ENCODE measurements at places on chromosomes 5 and 9. TPM values are rescaled to one million over a fixed set of nuclear protein-coding genes. Genes with fewer than 3 reads are reported as not detected.

The SPATA31D4 gene
- total RNA-seq = not detected

The PNPLA7 gene
- total RNA-seq = 1.6 TPM

The TCF7 gene
- total RNA-seq = 10.0 TPM

The ORM2 gene
- total RNA-seq = not detected

The GFI1B gene
- total RNA-seq = not detected

The TTC23L gene
- total RNA-seq = not detected

The POLR3G gene
- 18.6 TPM for total RNA-seq

The HTR4 gene
- not detected for total RNA-seq

The PRR7 gene
- total RNA-seq = 13.0 TPM

The SPINK1 gene
- not detected for total RNA-seq

The WDR31 gene
- 2.1 TPM for total RNA-seq

The PCDHB13 gene
- total RNA-seq = not detected

The COL15A1 gene
- not detected for total RNA-seq

The IRX4 gene
- not detected for total RNA-seq

The SPATA31A3 gene
- total RNA-seq = not detected

The NR2F1-AS1 gene
- not detected for total RNA-seq

The ARID3C gene
- 0.21 TPM for total RNA-seq

The AFAP1L1 gene
- not detected for total RNA-seq

The CLIC3 gene
- not detected for total RNA-seq

The PCDHGA9 gene
- 0.23 TPM for total RNA-seq

The OXCT1 gene
- 123 TPM for total RNA-seq

The GALNT12 gene
- total RNA-seq = 2.3 TPM

The TMEM171 gene
- total RNA-seq = not detected

The MCIDAS gene
- not detected for total RNA-seq

The F2R gene
- 3.3 TPM for total RNA-seq

The REEP2 gene
- total RNA-seq = 11.1 TPM

The PKD2L2 gene
- total RNA-seq = not detected

The N4BP3 gene
- total RNA-seq = 3.4 TPM

The RPS23 gene
- total RNA-seq = 2,718 TPM

The IFNA13 gene
- total RNA-seq = not detected

The CNTNAP3B gene
- total RNA-seq = not detected

The KLHL9 gene
- total RNA-seq = 15.8 TPM

The SKP2 gene
- 56.6 TPM for total RNA-seq

The GRAMD2B gene
- 8.8 TPM for total RNA-seq

Data from activated T-helper 2 cell treated with anti-CD3 and anti-CD28 coated beads, Interferon-gamma antibody, Interleukin-2, Interleukin-4, amounts not matched to agents 10 μg/mL and 5 μg/mL and 100 μg/mL, durations not matched to agents 14 hours and 24 hours and 36 hours (primary cell).